ENCODE measurements at places on chromosomes 11 and 22.

DNA sequence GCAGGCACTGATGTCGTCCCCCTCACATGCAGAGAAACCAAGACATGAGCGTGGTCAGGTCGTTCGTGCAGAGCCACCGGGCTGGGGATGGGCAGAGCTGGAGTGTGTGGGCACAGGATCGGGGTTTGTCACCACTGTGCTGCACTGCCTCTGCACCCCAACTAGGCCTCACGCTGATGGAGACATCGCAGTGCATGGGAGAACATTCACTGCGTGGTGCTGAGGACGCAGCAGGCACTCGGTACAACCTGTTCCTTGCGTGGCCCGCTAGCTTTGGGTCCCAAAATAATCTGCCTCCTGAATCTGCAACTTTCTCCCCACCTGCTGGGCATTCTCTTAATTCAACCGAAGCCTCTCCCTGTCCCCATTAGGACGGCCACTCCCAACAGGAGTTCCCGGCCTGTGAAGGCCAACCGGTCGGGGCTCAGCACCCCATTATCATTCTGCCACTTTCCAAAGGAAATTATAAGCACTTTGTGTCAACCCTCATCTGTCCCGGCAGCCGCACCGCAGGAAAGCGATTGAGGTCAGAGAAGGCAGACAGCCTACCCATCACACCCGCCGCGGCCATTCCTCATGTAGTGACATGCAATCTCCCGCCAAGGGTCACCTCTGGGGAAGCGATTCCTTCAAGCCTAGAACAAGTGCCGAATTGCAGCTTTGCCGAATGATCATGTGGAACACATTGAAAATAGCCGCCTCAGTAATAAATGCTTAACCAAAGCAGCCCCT lies 490.4 kb downstream of the MN1 start:
- no peak for DNase-seq

- DNase-seq = no peak
Measured at GRCh38 chr22:48811885-48812284, 1015.8 kb downstream of the BRD1 start.

DNA sequence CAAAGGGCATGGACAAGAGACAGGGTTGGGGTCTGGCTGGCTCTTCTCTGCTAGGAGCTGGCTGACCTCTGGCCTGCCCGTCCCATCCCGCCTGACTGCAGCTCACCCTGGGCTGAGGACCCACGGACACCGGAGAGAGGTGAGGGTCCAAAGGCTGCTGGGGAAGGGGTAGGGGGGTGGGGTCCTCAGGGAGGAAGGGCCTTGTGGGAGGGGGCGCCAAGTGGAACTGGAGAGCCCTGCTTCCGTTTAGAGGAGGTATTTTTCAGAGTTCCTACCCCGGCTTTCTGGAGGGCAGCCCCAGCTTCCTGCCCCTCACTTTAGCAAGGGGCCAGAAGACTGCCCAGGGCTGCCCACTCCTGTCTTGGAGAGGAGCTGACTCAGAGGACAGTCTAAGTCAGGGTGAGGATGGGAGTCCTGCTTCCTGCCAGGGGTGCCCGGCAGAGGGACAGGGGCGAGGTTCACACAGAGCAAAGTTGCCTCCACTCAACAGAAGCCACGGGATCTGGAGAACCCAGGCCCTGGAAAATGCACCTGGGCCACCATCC lies 7.1 kb downstream of the LARGE2 start:
- no peak for DNase-seq

- DNase-seq = no peak
Measured at GRCh38 chr11:6345366-6345765, 25.1 kb upstream of the CAVIN3 start.

- DNase-seq = no peak
Measured at GRCh38 chr11:849104-849824, 6.6 kb downstream of the TSPAN4 start.

DNA sequence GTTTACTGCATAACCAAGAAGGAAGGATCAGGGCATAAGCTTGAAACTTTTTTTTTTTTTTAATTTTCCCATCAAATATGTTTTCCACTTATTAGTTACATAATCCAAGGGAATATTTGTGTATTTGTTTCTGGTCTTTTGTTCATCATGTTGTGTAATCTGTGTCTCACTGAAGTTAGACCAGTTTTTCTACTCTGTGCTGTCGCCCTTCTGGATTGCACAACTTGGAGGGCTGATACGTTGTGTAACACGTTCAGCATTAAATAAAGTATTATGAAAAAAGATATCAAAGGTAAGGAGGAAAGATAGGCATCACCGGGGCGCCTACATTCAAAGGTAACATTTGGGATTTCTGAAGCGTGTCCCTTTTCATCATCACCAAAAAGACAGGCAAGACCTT lies 3.3 kb upstream of the E2F8 start:
- no peak for DNase-seq

GRCh38 chr22:49955581-49956417 lies 4.8 kb upstream of the PIM3 start:
- no peak for DNase-seq

- DNase-seq = no peak
Measured at GRCh38 chr11:128784059-128784804, 82.9 kb downstream of the KCNJ1 start.

DNA sequence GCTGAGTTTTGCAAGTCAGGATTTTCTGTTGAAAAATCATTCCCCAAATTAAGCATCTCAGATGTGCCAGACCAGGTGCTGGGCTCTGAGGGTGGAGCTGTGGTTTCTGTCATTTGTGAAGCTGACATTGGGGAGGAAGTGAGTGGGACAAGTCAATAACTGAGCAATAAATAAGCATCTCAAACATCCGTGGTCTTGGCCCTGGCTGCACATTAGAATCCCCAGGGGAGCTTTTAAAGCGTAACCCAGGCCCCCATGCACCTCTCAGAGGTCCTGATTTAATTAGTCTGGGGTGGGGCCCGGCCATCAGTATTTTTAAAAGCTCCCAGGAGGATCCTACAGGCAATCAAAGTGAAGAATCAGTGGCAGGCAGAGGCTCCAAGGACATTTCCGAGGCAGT lies 420.0 kb downstream of the MN1 start:
- DNase-seq = no peak

DNA sequence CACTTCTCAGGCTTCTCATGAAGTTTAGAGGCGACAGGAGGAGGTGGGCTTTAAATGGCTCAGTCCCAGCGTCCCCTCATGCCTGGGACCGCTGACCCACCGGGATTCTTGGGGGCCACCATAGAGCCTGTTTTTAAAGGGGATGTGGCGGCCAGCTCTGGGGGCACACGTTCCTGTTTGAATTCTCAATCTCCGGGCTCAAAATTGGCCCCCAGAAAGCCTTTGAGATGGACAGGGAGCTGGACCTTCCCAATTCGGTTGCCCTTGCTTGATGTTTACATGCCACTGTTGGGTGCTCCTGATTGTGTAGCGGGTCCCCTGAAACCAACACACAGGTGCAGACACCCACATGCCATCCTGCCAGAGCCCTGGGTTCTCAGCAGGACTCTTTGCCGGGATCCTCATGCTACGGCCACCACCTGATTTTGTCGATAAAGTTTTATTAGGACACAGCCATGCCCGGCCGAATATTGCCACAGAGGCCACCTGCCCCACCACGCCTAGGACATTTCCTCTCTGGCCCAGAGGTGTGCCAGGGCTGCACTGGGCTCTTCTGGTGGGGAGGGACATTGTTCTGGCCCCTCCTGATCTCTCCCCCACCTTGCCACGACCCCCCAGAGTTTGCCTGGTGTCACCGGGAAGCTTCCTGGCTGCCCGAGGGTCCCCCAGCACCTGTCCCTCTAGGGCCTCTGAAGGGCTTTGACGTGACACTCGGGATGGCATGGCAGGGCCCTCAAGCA lies 71.6 kb downstream of the KCNQ1 start:
- no peak for DNase-seq

DNA sequence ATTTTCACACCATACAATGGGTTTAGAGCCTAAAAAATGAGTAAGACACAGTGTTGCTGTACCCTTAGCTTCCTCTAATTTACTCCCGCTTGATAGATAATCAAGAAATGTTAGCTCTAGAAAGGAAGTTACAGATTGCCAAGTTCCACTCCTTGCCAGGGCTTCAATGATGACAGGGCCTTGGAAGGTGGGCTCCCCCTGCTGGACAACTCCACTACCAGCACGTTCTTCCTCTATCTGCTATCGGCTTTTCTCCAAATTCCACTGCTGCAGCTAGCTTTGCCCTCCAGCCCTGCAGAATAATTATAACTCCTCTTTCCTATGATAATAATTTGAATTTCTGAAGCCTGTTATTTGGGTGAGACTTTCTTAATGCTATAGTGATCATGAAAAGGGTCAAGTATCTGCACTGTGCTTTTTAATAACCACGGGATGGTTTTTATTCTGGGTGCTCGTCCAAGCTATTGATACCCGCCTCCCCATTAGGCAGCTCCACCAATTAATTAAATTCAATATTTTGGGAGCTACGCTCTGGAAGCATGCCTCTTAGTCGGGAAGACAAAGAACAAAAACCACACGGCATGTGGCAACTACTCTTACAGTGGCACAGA lies 9.0 kb downstream of the SYN3 start:
- DNase-seq = peak; percentile 18

DNA sequence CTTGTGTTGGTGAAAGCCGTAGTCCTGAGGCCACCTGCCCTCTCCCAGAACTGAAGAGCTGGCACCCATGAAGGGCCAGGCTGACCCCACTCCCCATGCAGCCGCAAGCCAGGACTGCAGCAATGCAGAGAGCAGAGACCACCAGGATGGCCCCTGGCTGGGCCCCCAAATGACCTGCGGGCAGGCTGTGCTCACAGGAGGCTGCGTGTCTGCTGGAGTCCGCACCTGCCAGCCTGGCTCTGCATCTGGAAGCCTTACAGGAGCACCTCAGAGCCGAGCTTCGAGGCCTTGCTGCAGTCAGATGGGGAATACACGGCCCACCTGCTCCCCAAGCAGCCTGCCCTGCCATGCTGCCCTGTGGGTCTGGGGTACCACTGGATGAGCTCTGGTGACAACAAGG lies 1336.8 kb downstream of the TBC1D22A start:
- DNase-seq = no peak

GRCh38 chr11:63769714-63770455 lies 1.3 kb upstream of the ZFTA start:
- no peak for DNase-seq

DNA sequence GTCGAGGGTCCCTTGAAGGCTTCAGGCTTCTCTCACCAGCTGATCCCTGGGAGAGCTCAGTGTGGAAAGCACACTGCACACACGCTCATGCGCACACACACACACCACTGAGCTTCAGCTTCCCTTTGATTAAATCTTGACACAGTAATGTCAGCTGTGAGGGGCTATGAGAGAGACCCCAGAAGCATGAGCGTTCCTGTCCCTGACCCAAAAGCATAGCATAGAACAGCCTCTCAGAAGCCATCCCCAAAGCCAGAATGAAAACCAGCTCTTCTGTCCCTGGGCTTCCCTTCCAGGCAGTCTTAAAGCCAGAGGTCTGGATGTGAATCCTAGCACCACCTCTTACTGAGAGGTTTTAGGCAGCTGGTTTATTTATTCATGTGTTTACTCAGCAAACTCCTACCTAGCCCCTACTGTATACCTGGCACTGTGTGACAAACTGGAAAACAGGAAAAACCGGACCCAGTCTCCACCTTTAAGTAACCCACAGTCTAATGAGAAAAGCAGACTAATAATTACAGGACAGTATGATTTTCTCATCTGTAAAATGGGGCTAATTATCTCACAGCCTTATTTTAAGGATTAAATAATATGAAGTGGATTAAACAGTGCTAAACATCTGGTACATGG lies 15.9 kb downstream of the GALNT18 start:
- DNase-seq = no peak

All from fibroblast of skin of left biceps (primary cell).